ENCODE measurements at places on chromosomes 1 and 21. TPM values are rescaled to one million over a fixed set of nuclear protein-coding genes. Genes with fewer than 3 reads are reported as not detected.

GRCh38 chr1:17232759-17233661 is 15.9 kb upstream of the PADI3 start:
- peaks cover 92% of the 10 kb centered on the region for H3K4me1 ChIP-seq
- peak overlapping the region; percentile 100 for H3K27ac ChIP-seq
- peak; percentile 96 for DNase-seq
- no peaks in the 10 kb centered on the region for H3K36me3 ChIP-seq
- no peaks in the 10 kb centered on the region for H3K27me3 ChIP-seq

- H3K27ac ChIP-seq = no peak overlapping the region
- no peaks in the 10 kb centered on the region for H3K36me3 ChIP-seq
- peaks cover 16% of the 10 kb centered on the region for H3K27me3 ChIP-seq
- no peak overlapping the region for H3K4me3 ChIP-seq
- H3K4me1 ChIP-seq = no peaks in the 10 kb centered on the region
- no peak for DNase-seq
These were observed 1.8 kb downstream of the LRRC3 start for GRCh38 chr21:44456915-44457736.

GPR37L1 gene
- total RNA-seq = 0.33 TPM

- peak; percentile 40 for DNase-seq
- H3K27me3 ChIP-seq = peaks cover 24% of the 10 kb centered on the region
- no peak overlapping the region for H3K4me3 ChIP-seq
- H3K27ac ChIP-seq = no peak overlapping the region
- no peaks in the 10 kb centered on the region for H3K4me1 ChIP-seq
- no peaks in the 10 kb centered on the region for H3K36me3 ChIP-seq
These were observed 26.9 kb upstream of the LRRC3 start for GRCh38 chr21:44428281-44428960.

GRCh38 chr1:42684139-42684538 is 1.9 kb downstream of the YBX1 start:
- DNase-seq = no peak
- peak overlapping the region; percentile 61 for H3K27ac ChIP-seq
- peaks cover 54% of the 10 kb centered on the region for H3K36me3 ChIP-seq
- peaks cover 61% of the 10 kb centered on the region for H3K4me1 ChIP-seq

DNA sequence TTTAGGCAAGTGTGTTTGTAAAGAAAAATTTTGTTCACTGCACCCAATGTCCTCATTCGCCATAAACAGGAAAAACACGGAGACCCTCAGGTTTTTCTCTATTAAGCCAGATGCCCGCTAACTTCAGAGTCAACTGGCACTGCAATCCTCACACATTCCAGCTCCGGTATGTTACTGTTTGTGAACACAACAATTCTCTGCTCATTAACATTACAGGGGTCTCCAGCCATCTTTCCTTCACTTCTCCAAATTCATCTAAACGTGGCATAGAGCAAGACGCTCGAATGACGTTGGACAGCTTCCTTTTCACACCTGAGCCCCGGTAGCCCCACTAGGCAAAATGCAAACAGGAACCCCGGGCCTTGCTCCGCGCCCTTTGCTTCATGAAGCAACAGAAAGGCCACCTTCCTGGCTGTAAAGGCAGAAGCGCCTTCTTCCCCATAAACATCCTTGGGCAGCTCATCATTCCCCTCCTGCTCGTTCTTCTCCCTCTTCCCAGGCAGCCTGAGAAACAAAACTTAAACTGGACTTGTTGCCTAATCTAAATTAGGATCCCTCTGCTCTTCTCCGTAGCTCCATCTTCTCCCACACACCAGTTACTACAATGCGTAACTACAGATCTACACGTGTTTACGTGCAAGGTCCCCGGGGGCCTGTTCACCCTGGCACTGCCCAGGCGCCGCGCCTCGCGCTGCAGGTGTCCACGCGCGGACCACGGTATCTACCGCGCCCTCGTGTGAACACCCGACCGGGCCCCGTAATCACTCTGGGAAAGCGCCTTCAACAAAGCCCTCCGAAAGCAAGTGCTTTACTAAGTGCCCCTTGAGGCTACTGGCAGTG is 1.2 kb downstream of the LBR start:
- H3K4me1 ChIP-seq = peaks cover 55% of the 10 kb centered on the region
- peak; percentile 27 for DNase-seq
- no peaks in the 10 kb centered on the region for H3K27me3 ChIP-seq
- H3K4me3 ChIP-seq = peak overlapping the region; percentile 94
- H3K36me3 ChIP-seq = peaks cover 16% of the 10 kb centered on the region

- H3K36me3 ChIP-seq = no peaks in the 10 kb centered on the region
- DNase-seq = peak; percentile 92
- no peak overlapping the region for H3K4me3 ChIP-seq
- no peaks in the 10 kb centered on the region for H3K27me3 ChIP-seq
These were observed 495.1 kb downstream of the SETD4 start for GRCh38 chr21:35565204-35565611.

DNA sequence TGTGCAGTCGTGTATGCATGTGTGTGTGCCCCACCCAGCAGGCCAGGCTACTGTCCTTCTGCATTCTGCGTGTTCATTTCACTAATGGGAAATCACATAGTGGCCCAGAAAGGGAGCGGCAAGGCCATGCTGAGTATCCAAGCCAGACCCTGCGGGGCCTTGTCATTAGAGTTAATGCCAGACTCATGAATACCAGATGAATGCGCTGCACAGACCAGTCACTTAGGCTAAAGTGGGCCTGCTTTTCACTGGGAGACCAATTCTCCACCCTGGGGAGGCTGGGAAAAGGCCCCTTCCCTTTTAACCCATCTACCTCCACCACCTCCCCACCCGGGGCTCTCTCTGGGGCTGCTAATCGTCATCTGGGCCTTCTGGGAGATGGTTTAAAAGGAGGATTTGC is 17.0 kb upstream of the GRIK3 start:
- H3K27ac ChIP-seq = no peak overlapping the region
- no peaks in the 10 kb centered on the region for H3K4me1 ChIP-seq
- DNase-seq = no peak
- H3K27me3 ChIP-seq = peaks cover 41% of the 10 kb centered on the region
- no peaks in the 10 kb centered on the region for H3K36me3 ChIP-seq

- peaks cover 21% of the 10 kb centered on the region for H3K4me1 ChIP-seq
- no peak for DNase-seq
- peaks cover 30% of the 10 kb centered on the region for H3K36me3 ChIP-seq
- H3K4me3 ChIP-seq = no peak overlapping the region
- H3K27me3 ChIP-seq = no peaks in the 10 kb centered on the region
These were observed 55.2 kb downstream of the UBR4 start for GRCh38 chr1:19154876-19155275.

DNA sequence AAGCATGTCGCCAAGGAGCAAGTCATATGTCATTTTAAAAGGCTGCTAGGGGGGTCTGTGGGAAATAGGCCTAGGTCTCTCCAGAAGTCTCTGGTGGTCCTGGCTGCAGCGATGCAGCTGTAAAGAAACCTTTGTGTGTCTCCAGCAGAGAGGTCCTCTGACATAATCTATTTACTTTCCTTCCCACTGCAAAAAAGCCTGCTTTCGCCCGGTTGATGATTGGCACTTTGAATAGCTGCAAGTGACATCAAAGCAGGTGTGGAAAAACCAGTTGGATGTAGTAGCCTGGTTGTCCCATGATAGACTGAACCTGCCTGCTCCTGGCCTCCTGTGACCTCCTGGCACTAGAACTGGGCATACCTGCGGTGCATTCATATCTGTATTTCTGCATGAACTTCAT is 13.8 kb downstream of the RASSF5 start:
- H3K27ac ChIP-seq = no peak overlapping the region
- no peaks in the 10 kb centered on the region for H3K36me3 ChIP-seq
- peaks cover 26% of the 10 kb centered on the region for H3K4me1 ChIP-seq
- H3K27me3 ChIP-seq = no peaks in the 10 kb centered on the region
- peak; percentile 67 for DNase-seq
- H3K4me3 ChIP-seq = no peak overlapping the region

DNA sequence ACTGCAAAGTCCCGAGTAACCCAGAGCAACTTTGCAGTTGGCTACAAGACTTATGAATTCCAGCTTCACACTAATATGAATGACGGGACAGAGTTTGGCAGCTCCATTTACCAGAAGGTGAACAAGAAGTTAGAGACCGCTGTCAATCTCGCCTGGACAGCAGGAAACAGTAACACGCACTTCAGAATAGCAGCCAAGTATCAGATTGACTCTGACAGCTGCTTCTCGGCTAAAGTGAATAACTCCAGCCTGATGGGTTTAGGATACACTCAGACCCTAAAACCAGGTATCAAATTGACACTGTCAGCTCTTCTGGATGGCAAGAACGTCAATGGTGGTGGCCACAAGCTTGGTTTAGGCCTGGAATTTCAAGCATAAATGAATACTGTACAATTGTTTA is 66.8 kb downstream of the ACBD6 start:
- DNase-seq = no peak
- H3K4me1 ChIP-seq = peaks cover 6% of the 10 kb centered on the region
- no peaks in the 10 kb centered on the region for H3K27me3 ChIP-seq
- H3K36me3 ChIP-seq = no peaks in the 10 kb centered on the region

GRCh38 chr1:2523891-2524609 is 2.3 kb downstream of the PANK4 start:
- H3K27ac ChIP-seq = no peak overlapping the region
- H3K36me3 ChIP-seq = no peaks in the 10 kb centered on the region
- H3K4me3 ChIP-seq = no peak overlapping the region
- H3K27me3 ChIP-seq = peaks cover 7% of the 10 kb centered on the region
- DNase-seq = no peak
